Sigmoid colon (tissue), 7 donors: ENCODE measurements at places on chromosomes 11 and 22. TPM values are rescaled to one million over a fixed set of nuclear protein-coding genes. Genes with fewer than 3 reads are reported as not detected.

The RTN4R gene
- not detected for total RNA-seq

The ISX gene
- 0.83 TPM for total RNA-seq

The GLYAT gene
- not detected for total RNA-seq

DNA sequence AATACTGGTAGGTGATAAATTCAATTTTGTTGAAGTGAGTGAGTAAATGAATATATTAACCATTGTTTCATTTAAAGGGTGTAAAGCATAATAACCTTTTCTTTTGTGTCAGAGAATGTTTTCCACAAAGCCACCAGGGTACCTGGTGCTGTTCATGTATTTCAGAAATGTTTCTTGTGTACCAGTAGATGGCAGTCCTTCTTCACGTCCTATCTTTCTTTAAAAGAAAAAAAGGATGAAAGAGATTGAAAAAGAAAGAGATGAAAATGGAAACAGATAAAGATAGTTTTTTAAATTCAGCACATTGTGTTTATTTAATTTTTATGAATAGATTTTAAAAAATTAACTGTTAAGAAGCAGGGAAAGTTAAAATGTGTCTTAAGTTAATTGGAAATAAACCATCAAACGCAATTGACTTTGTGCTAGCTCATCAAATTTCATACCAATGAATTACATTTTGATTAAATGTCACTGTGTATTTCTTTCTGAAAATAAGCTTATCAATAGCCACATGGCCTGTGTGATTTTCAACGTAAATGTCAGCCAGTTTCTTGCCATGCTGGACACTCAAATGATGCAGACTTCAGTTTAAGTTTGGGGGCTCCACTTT is 65.5 kb upstream of the CHORDC1 start:
- H3K4me1 ChIP-seq, result no peaks in the 10 kb centered on the region
- H3K4me3 ChIP-seq, result no peak overlapping the region
- no peaks in the 10 kb centered on the region for H3K36me3 ChIP-seq
- H3K27me3 ChIP-seq, result no peaks in the 10 kb centered on the region
- no peak for DNase-seq

DNA sequence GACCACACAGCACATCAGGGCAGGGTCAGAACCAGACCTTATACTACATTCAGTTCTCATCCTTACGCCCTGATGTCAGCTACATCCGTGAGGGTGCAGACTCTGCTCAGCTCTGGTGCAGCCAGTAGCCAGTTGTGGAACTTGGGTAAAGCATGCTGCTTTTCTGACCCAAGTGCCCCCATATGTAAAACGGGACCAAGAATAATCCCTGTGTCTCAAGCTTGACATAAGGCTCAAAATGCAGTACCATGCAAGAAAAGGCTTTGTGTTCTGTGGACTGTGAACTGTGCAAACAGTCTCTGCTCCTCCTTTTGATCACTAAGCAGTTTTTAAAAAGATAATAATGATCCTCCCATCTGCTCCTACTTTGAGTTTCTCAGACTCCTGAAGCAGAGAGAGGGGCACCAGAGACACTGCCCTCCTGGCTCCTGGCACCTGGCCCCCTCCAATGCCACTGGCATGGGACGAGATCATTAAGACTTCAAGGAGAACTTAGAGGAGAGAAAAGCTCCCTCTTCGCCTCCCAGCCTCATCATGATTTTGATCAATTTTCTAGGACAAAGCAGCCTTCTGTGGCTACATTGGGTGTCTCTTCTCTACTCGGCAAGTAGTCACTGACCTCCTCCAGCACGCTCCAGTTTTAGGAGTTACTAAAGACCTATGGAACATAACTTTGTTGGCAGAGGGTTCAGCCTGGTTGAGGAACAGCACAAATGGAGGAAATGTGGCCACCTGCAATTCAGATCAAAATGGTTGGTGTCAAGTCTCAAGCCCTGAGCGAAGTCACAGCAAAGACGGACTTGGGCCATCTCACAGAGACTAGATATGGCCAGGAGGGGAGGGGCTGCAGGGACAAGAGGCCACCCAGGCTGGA is 23.9 kb downstream of the IL10RA start:
- no peaks in the 10 kb centered on the region for H3K4me1 ChIP-seq
- H3K36me3 ChIP-seq, result no peaks in the 10 kb centered on the region
- H3K27me3 ChIP-seq, result no peaks in the 10 kb centered on the region
- no peak for DNase-seq
- no peak overlapping the region for H3K4me3 ChIP-seq
- H3K27ac ChIP-seq, result peak overlapping the region; percentile 55

DNA sequence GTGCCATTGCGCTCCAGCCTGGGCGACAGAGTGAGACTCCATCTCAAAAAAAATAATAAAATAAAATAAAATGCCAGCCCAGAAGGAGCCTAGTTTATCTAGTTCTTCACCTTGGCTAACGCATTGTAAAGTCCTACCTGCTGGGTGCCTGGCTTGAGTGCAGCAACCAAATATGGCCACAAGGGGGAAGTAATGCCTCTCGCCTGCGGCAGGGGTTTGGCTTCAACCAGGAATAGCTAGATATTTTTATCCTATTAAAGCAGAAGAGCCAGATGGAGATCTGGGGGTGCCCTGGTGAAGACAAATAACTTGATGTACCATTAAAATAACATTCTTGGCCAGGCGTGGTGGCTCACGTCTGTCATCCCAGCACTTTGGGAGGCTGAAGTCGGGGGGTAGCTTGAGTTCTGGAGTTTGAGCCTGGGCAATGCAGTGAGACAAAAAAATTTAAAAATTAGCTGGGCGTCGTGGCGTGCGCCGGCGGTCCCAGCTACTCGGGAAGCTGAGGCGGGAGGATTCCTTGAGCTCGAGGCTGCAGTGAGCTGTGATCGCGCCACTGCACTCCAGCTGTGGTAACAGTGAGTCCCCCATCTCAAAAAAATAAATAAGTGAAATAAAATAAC is 20.6 kb upstream of the PLEKHB1 start:
- peak; percentile 86 for DNase-seq
- H3K36me3 ChIP-seq, result no peaks in the 10 kb centered on the region
- no peak overlapping the region for H3K27ac ChIP-seq
- peak overlapping the region; percentile 18 for H3K4me3 ChIP-seq

- no peak overlapping the region for H3K27ac ChIP-seq
- DNase-seq, result no peak
- H3K4me1 ChIP-seq, result peaks cover 17% of the 10 kb centered on the region
Measured at GRCh38 chr11:69461272-69461962, 20.0 kb upstream of the LINC01488 start.

GRCh38 chr22:38250643-38251340 is 22.0 kb downstream of the TMEM184B start:
- peaks cover 54% of the 10 kb centered on the region for H3K4me1 ChIP-seq
- DNase-seq, result no peak
- H3K4me3 ChIP-seq, result no peak overlapping the region
- peak overlapping the region; percentile 19 for H3K27ac ChIP-seq
- H3K36me3 ChIP-seq, result peaks cover 6% of the 10 kb centered on the region
- H3K27me3 ChIP-seq, result no peaks in the 10 kb centered on the region

DNA sequence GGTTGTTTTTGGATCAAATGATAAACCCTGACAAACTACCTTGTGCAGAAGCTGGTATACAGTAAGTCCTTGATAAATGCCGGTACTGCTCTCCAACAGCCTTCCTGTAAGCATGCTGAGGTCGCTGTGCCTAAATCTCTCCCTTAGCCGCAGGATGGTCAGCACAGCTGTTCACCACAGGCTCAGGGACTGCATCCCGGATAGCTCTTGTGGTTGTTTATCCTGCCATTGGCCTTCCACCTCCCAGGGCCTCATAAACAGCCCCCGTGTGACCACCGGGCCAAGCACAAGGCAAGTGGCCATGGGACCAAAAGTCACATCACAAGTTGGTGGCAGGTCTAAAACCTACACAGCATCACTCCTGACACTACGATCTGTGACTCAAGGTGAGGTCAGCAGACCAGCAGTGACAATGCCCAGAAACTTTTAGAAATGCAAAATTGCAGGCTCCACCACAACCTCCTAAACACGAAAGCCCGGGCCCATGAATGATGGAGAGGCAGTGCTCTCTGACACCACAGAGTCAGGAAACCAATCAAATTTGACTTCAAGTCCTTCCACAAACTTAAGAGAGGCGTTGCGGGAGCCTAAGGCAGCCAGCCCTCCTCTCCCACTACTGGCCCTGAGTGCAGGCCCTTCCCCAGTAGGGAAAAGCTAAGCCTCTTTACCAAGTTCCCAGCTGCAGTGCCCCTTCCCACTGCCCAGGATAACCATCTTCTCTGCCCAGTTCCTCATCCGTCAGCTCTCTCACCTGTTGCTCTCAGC is 3.9 kb downstream of the SPATA19 start:
- no peaks in the 10 kb centered on the region for H3K36me3 ChIP-seq
- no peak overlapping the region for H3K4me3 ChIP-seq
- H3K4me1 ChIP-seq, result no peaks in the 10 kb centered on the region
- H3K27ac ChIP-seq, result no peak overlapping the region

DNA sequence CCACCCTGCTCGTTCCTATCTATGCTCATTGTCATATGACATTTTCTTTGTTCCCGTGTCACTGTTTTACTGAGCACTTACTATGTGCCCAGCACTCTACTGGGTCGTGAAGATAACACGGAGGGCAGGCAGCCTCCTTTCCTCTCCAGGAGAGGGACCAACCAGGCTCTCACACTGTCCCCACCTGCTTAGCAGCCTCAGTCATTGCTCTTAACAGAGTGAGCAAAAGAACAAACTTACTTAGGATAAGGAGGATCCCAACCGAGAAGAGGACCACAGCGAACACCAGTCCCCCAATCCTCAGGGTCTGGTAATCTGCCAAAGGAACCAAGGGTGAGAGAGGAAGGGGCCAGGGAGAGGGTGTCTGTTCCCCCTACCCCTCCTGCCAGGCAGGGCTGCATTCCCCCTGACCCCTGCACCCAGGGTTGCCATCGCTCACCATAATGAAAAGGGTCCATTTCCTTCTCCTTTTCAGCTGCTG is 17.0 kb upstream of the FXYD2 start:
- no peak overlapping the region for H3K4me3 ChIP-seq
- H3K27ac ChIP-seq, result no peak overlapping the region
- peaks cover 33% of the 10 kb centered on the region for H3K36me3 ChIP-seq
- DNase-seq, result peak; percentile 43
- H3K27me3 ChIP-seq, result no peaks in the 10 kb centered on the region
- peaks cover 26% of the 10 kb centered on the region for H3K4me1 ChIP-seq

GRCh38 chr11:47261291-47261800 is 3.5 kb downstream of the NR1H3 start:
- no peaks in the 10 kb centered on the region for H3K27me3 ChIP-seq
- peaks cover 32% of the 10 kb centered on the region for H3K4me1 ChIP-seq
- no peak for DNase-seq
- no peak overlapping the region for H3K4me3 ChIP-seq
- no peak overlapping the region for H3K27ac ChIP-seq

DNA sequence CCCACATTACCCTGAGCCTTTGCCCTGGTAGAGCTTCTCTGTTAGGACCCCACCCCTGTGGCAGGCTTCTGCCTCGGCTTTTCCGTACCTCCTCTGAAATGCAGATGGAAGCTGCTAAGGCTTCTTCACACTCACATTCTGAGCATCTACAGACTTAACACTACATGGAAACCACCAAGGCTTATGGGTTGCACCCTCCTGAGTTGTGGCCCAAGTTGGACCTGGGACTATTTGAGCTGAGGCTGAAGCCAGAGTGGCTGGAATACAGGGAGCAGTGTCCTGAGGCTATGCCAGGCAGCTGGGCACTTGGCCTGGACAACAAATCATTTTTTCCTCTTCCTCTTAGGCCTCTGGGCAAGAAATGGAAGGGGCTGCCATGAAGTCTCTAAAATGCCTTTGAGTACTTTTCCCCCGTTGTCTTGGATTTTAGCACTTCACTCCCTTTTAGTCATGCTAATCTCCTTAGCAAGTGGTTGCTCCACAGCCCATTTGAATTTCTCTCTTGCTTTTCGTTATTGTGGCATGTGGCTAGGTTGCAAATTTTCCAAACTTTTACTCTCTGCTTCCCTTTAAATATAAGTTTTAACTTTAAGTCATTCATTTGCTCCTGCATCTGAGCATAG is 114.8 kb upstream of the FIBIN start:
- no peaks in the 10 kb centered on the region for H3K27me3 ChIP-seq
- H3K36me3 ChIP-seq, result no peaks in the 10 kb centered on the region
- H3K4me1 ChIP-seq, result no peaks in the 10 kb centered on the region
- no peak overlapping the region for H3K4me3 ChIP-seq
- DNase-seq, result no peak
- H3K27ac ChIP-seq, result no peak overlapping the region

DNA sequence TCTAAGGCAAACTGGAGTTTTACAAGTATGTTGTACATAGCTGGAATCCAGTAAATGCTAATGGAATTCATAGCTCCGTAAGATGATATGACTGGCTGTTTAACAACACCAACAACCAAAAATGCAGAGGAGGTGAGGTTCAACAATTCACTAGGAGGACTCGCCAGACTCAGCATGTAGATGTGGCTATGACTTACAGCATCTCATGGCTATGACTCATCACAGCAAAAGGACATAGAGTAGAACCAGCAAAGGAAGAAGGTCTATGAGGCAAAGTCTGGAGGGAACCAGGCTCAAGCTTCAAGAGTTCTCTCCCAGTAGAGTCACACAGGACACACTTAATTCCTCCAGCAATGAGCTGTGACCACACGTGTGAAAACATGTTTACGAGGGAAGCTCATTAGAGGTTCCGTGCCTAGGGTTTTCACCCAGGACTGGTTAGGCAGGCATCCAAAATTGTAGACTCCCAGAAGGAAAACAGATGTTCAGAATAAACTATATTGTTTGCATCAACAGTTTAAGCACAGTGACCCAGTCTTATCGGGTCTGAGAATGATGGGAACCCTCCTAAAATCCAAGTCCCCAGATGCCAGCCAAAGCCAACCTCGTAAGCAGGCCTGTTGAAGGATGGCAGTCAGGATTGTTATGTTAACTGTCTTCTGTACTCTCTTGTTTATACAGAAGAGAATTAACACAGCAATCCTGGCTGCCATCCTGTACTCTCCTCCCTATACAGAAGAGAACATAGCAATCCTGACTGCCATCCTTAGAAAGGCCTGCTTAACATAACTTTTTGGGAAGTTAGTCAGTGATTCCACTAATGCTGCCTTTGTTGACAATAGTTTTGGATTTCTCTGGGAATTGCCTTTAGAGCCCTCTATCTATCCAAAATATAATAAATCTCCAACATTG is 116.6 kb downstream of the LARGE1 start:
- H3K27me3 ChIP-seq, result no peaks in the 10 kb centered on the region
- H3K36me3 ChIP-seq, result no peaks in the 10 kb centered on the region
- DNase-seq, result peak; percentile 71
- peak overlapping the region; percentile 85 for H3K27ac ChIP-seq
